ENCODE measurements at places on chromosomes 6 and 20.
A peak's percentile ranks its signal among the peaks of the same experiment; 100 is the strongest.

DNA sequence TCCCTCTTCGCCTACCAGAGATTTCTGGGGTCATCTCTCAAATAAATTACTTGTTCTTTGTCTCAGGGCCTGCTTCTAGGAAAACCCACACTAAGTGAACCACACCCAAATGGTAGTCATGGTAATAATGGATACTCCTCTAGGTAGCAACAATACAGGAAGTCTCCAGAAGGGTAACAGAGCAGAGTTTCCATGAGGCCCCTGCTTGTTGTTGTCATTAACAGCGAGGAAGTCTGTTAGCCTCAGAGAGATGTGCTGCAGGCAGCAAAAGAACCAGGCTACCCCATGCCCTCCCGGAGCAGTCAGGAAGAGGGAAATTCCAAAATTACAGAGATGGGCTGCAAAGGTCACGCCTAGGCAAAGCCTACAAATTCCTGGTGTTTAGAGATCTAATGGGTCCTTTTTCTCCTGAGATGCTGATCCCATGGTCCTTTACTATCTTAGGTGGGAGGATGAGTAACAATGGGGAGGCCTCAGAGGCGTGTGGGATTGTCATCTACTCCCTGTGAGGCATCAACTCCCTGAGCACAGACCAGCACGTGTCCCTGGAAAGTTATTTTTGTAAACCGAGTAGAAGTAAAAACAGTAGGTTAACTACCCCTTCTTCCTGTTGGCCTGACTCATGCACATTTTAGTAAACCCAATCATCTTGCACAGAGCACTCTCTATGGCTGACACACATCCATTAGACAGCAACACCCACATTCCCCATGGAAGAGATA, 10.1 kb downstream of the ISM1 start:
- peak; percentile 85 for DNase-seq

GRCh38 chr6:56671651-56672461, 29.2 kb upstream of the DST start:
- DNase-seq: no peak

GRCh38 chr6:128712898-128713297, 170.0 kb upstream of the LAMA2 start:
- DNase-seq: no peak

DNA sequence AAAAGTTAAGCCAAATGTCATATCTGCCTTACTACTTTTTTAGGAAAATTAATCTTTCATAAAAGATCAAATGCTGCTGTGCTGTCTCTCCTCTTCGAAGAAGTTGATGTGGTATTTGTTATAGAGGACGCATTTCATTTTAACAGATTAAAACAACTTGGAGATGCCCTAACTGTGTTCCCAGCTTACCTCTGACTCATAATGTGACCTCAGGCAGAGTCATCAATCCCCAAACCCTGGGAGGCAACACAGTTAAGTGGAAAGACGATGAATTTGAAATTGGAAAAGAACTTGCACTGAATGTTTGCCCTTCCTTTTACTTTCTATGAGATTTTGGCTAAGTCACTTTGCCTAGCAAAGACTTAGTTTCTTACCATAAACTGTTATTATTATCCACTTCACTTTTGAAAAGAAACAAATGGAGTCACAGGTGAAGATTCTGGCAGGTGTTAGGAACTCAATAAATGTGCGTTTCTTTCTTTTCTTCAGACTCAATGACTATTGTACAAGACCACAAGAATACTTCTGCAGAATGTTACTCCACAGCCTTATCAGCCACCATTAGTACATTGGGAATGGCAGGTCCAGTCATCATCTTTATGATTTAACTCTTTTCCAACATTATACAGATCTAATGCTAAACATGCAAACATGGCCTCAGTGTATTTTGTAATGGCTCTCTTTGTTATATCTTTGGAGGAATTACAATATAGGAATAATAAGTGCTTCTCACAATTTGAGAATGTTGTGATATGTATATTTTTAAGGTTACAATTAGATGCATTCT, 102.6 kb downstream of the COL21A1 start:
- DNase-seq: no peak

DNA sequence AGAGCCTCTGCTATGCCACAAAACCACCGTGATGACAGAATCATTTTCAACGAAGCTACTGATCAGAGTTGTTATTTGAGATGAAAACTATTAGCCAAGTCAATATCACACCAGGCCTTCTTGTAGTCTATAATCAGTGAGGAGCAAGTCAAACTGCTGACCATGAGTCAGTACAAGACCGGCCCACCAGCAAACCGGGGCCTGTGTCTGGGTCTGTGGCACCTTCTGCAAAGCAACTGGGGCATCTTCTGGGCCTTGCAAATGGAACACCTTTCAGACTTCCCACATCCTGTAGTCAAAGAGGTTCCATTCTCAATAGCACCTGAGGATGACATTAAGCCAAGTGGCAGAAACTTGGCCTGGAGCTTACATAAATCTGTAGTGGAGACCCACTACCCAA, 38.5 kb downstream of the CPXM1 start:
- DNase-seq: no peak

GRCh38 chr20:62791301-62792181, 4.7 kb upstream of the MRGBP start:
- peak; percentile 68 for DNase-seq

DNA sequence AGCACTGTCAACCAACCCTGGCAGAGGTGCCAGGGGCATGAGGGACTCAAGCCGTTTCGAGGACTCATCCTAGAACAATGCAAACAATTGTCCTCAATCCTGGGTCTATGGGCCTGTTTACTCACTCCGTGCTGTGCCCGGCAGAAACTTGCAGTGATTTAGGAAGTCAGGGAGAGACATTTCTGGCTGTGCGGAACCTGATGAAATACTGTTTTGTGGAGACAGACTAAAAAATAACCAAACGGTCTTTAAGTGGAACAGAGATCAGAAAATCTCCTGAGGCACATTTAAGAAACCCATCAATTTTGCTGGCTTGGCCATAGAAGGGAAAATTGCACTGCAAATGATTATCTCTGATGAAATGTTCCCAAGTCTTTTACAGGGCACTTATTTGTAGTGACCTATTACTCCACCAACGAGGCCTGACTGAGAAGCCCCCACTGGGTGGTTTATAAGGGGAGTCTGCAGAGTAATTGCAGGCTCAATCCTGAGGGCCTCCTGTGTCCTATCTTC, 79.8 kb upstream of the KCNK16 start:
- no peak for DNase-seq

GRCh38 chr20:48866936-48867335, 39.1 kb upstream of the PREX1 start:
- no peak for DNase-seq

- no peak for DNase-seq
These were observed 38.4 kb downstream of the WDR27 start for GRCh38 chr6:169663468-169663867.
